Renal cortical epithelial cell (primary cell): ENCODE measurements at places on chromosomes 16 and 17. TPM values are rescaled to one million over a fixed set of nuclear protein-coding genes. Genes with fewer than 3 reads are reported as not detected.

The MYO1C gene
- 214 and 355 TPM in 2 replicates for total RNA-seq

The PMFBP1 gene
- 1.2 TPM in 1 of 2 replicates, not detected in the other for total RNA-seq

GRCh38 chr16:5640883-5641282 is 543.3 kb upstream of the EEF2KMT start:
- no peak for DNase-seq

DNA sequence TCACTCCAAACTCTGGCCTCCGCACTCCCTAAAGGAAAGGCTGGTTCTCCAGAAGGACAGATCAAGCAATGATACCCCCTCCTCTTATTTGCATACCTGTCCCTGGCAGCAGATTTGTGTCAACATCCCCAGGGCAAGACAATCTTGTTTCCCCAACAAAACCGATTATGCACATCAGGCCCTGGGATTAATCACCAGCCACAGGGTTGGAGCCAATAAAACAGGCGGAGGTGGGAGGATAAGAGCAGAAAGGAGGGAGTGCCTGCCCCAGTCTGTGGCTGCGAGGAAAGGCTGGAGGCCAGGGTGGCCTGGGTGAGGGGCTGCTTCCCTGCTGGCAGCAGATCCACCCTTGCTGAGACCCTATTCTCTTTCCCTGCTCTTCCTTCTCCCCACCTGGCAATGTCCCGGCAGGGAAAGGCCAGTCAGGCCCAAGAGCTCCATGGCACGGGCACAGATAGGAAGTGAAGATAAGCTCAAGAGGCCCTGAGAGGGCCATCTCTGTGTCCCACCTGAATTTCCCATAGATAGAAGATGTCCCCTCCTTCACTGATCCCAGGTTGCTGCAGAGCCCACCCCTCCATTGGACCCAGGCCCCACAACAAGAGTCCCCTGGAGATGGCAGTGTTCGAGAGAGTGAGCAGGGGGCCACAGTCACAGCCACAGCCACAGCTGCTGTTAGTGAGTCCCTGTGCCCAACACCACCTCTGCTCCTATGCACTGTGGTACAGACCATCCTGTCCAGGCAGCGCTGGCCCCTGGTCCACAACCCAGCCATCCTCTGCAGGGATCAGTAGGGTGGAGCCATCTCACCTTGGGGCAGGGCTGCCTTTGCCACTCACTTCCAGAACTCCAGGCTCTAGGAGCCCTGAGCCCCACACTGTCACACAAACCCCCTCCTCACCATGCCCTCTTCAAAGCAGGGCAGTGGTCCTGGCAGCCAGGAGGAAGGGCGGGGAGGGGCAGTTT is 137.5 kb downstream of the SDK2 start:
- DNase-seq, result no peak

DNA sequence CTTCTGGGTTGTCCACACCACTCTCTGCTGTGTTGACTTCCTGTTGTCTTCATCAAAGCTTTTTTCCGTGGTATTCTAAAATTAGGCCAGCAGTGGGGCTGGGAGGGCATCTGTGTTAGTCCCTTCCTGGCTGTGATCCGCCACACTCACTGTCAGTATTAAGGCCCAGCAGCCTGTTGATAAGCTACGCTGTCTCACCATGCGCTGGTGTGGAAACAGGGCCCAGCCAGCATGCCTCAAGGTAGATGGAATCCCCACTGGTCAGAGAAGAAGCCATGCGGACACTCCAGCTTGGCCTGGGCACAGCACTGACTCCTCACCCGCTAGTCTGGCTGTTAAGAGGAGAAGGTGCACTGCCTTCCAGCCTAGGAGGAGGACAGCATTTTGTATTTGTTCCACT is 11.4 kb downstream of the CDR2L start:
- no peak for DNase-seq

DNA sequence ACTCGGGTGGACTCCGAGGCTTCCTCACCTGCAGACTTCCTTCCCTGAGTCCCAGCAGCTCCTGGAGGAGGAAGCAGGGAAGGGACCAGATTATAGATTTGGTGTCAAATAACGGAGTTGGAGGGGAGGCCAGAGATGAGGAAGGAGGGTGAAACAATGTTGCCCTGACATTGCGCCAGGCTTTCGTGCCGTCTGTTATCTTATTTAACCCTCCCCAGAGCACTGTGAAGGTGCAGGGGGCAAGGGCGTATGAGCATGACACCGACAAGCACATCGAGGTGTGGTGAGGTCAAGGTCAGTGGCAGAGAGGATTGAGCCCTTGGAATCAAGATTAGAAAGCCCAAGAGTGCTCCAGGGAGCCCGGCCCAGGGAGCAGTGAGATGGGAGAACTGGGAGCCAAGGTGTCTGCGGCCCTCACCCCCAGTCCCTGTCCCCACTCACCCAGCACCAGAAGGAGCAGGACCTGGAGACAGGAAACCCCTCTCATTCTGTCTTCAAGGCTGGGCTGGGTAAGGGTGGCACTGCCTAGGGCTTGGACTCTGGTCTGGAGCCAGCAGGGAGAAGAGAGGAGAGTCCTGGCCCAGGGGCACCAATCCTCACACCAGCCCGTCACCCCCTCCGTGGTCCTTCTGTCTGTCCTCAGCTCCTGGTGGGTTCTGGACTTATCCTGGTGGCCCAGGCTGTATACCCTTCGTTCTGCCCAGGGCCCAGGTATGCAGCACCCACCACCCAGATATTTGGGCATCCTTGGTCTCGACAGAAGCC is 1.1 kb downstream of the PRSS33 start:
- DNase-seq, result no peak

GRCh38 chr16:49183911-49184310 is 97.7 kb downstream of the CBLN1 start:
- no peak for DNase-seq
